NCI-H2227 treated with DMSO at 0.1 percent for 48 hours (cell line): ENCODE measurements at places on chromosomes 11 and 22.

- no peak for DNase-seq
Measured at GRCh38 chr11:43021466-43021865, 290.3 kb upstream of the API5 start.

DNA sequence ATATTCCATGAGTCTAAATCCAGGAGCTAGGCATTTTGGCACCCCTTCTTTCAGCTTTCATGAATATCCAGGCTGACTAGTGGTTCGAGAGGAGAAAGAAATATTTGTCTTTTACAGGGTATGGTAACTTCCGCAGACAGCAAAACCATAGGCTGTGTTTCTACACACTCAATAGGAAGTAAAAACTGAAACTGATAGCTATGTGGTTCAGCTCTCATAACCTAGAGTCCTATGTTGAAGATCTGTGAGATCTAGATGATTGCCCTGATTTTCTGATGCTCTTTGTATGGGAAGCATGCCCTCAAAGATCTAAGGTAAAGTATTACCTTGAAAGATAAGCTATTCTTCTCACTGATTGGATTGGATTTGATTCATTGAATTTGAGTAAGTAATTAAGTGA lies 118.3 kb downstream of the CD44 start:
- DNase-seq, result no peak

DNA sequence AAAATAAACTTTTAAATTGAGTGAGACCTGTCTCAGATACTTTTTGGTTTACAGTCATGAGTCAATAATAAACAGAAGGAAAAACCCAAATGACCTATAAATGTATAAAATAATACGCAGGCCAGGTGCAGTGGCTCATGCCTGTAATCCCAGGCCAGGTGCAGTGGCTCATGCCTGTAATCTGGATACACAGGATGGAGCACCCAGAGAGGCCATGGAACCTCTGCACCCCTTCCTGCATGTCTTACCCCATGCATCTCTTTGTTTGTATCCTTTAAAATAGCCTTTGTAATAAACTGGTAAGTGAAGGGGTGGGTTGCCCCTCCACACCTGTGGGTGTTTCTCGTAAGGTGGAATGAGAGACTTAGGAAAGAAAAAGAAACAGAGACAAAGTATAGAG lies 8.9 kb upstream of the PLAAT4 start:
- no peak for DNase-seq

GRCh38 chr22:42275970-42276369 lies 5.5 kb upstream of the TCF20 start:
- no peak for DNase-seq

DNA sequence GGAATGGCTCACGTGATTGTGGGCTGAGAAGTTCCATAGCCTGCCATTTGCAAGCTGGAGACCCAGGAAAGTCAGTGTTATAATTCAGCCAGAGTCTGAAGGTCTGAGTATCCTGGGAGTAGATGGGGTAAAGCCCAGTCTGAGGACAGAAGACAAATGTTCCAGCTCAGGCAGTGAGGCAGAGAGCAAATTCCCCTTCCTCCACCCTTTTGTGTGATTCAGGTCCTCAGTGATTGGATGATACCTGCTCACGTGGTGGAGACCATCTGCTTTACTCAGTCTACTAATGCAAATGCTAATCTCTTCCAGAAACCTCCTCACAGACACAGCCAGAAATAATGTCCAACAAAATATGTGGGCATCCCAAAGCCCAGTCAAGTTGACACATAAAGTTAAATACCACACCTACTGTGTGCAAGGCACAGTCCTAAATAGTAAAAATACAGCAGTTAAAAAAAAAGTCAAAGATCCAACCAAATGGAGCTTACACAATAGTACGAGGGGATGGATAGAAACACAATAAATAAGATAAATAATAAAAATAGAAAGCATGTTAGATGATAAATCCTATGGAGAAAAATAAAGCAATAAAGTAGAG lies 13.2 kb upstream of the APOL6 start:
- DNase-seq, result no peak

DNA sequence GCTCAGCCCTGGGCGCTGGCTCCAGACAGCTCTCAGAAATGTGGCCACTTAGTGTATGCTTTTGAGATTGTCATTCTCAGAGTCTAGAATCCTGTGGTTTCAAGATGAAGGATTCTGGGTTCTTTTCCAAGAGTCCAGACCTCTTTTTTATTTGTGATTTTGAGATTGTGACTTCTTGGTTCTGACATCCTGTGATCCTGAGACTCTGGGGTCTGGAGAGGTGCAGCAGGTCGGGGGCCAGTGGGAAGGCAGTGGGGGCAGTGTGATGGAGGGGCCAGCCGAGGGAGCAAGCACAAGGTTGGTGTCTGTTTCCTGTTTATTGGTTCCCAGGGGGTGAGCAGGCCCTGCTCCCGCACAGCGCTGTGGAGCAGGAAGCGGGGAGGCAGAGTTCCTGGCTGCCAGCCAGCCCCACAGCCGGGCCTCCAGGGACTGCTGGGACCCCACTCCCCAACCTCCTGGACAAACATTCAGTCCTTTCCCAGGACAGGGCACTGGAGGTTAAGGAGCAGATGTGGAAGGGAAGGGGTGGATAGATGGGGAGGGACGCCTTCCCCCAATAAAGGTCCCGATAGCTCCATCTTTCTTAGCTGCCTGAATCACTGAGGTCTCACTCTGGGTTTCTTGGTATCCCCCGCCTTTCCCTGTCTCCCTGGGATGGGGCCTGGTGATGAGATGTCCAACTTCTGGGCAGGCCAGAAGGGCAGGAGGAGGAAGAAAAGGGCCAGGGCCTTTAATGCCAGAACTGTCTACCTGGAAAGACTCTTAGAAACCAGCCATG lies 13.7 kb downstream of the ARHGEF17 start:
- DNase-seq, result no peak

DNA sequence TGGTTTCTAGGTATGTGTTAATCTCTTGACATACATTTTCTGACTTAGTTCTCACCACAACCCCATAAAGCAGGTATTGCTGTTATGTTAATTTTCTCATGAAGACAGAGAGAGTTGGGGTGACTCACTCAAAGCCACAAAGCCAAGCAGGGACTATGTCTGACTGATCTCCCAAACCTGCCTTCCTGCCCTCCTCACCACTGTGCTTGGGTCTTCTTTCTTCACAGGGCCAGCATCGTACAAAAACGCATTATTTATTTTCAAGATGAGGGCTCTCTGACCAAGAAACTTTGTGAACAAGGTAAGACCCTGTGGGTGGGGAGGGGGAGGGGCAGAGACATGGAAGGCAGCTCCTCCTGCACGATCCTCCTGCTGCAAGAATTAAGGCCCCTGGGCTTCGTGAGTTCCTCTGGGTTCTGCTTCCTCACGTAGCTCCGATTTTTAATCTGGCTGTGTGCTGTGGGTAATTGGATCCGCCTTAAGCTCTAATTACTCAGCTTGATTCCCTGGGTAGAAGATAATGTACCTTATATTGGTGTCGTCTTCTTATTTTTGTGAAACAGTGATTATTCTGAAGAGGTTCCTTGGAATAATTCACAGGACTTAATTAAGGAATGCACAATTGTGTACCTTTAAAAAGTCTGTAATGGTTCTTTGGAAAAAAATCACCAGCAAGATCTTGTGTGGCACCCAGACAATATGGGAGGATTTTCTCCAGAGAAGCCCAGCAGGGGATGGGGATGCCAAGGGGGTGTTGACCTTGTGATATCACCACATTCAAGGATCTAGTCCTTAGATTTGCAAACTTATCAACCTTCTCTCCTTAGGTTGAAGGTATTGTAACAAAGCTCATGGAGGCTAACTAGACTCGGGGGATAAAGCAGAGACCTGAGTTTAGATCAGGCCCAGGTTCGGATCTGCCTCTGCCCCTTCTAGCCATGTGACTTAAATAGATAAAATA lies 112.9 kb downstream of the SPON1 start:
- DNase-seq, result no peak

- DNase-seq, result no peak
Measured at GRCh38 chr11:69274531-69275016, 19.4 kb upstream of the MYEOV start.

DNA sequence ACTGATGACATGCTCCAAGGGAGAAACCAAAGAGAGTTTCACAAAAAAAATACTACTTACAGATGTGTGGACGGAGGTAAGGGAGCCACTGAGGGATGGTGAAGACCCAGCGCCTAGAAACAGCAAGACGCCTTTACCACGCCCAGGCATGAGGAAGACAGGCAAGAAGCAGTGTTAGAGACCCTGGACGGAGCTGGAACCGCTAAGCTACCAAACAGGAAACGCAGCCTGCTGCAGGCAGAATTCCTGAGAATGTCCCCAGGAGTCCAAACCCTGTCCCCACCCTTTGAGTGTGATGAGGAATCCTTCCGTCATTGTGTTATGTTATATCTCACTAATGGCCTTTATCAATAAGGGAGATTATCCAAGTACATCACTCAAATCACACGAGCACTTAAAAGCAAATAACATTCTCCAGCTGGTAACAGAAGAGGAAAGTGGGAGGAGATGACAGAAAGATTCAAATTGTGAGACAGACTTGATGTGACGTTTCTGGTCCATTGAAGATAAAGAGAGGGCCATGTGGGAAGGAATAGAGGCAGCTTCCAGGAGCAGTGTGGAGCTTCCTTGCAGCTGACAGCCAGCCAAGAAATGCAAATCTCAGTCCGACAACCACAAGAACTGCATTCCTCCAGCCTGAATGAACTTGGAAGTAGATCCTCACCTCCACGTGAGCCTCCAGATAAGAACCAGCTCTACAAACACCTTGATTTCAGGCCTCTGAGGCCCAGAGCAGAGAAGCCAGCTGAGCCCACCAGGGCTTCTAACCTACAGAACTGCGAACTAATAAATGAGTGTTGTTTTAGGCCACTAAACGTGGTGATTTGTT lies 19.1 kb downstream of the FAM181B start:
- no peak for DNase-seq

- DNase-seq, result no peak
Measured at GRCh38 chr11:111176603-111177002, 68.9 kb upstream of the POU2AF2 start.

GRCh38 chr11:132626446-132626845 lies 905.9 kb downstream of the OPCML start:
- DNase-seq, result no peak

DNA sequence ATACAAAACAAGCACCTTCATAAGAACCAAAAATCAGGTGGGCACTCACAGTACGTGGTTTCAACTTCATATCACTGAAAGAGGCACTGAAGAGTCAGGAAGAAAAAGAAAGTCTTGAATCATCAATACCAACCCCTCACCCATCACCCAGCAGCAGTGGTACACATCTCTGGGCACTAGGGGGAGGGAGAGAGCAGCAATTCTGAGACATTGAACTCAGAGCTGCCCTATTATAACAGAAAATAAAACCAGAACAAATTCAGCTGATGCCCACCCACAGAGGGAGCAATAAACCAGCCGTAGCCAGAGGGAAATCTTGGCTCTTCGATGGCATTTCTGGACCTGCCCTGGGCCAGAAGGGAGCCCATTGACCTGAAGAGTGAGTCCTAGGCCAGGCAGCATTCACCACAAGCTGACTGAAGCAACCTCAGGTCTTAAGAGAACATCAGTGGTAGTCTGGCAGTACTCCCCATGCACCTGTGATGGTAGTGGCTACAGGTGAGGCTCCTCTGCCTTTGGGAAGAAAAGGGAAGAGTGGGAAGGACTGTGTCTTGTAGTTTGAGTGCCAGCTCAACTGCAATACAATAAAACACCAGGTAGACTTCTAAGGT lies 42.2 kb upstream of the FAM181B start:
- no peak for DNase-seq

GRCh38 chr11:28058333-28058732 lies 49.6 kb downstream of the KIF18A start:
- no peak for DNase-seq

- no peak for DNase-seq
Measured at GRCh38 chr22:17190702-17191101, 28.5 kb downstream of the ADA2 start.

DNA sequence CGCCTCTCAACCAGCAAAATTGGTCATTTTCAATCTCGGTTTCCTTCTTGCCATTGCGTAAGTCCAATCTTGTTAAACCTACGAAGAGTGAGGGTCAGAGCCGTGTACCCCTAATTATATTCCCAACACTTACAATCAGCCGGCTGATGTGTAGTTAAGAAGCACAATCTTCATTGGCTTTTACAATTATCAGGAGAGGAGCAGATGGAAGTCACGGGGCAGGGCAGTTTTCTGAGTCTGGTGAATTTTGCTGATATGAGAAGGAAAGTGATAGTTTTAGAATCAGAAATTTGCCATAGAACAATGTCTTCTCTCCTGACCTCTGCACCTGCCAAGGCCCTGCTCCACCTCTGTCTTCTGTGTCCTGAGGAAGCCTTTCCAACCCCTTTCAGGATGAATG lies 35.0 kb upstream of the ATXN10 start:
- no peak for DNase-seq

GRCh38 chr11:60500276-60500910 lies 7.8 kb downstream of the MS4A12 start:
- no peak for DNase-seq

DNA sequence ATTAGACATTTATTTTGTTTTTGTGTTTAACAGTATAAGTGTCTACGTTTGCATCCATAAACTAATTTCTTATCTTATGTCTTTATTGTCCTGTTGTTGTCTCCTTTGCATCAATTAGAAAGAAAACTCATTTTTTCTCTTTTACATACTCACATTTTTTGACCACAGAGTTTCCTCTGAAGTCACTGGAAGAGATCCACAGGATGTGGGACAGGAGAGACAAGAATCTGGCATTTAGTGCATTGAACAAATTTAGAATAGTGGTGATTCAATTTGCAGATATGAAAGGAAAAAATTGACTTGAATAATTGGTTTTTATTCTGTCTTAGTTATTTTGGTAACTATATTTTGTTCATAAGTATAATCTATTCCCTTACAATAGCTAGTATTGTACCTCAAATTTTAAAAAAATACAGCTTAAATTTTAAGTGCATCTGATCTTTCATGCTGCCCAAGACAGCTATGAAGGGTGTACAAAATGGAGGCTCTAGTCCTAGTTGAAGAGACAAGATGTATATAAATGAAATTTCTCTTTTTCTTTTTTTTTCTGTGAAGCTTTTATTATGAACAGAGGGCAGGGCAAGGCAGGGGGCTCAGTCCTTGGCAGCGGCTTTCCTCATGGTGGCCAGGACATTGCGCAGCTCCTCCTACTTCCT lies 24.4 kb downstream of the HORMAD2 start:
- DNase-seq, result no peak

DNA sequence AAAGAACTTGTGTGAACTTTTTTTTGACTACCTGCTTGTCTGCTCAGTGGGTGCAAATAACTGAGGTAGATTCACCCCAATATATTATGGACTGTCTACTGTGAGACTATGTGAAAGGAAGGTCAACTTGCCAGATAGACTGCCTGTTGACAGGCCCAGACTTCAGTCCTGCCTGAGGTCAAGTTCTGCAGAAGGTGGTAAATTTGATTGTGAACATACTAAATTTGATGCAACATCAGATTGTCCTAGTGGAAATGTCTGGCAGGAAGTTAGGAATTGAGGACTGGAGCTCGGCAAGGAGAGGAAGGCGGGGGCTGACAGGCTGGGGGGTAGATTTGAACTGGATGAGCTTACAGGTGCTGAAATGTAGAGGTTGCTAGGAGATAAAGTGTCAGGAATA lies 140.7 kb downstream of the TTC28 start:
- no peak for DNase-seq

DNA sequence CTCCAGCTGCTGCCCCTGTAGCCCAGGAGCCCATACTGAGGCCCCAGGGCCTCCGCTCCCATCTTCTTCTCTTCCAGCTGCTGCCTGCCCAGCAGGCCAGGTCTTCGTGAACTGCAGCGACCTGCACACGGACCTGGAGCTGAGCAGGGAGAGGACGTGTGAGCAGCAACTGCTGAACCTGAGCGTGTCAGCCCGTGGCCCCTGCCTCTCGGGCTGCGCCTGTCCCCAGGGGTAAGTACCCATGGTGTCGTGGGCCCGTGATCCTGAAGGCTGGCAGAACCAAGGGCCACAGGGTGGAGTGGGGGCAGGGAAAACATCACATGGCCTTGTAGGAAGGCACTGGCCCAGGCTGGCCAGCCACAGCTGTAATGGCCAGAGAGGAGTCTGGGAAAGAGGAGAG lies 31.2 kb downstream of the OTOG start:
- DNase-seq, result no peak
